Stimulated activated CD8-positive, alpha-beta memory T cell treated with anti-CD3 and anti-CD28 coated beads, Interleukin-2, amount 100 ng/mL, for 1 hour (primary cell): ENCODE measurements at places on chromosomes 7 and 10.

- DNase-seq = no peak
These were observed 435.3 kb downstream of the MDFIC start for GRCh38 chr7:115356999-115357702.

DNA sequence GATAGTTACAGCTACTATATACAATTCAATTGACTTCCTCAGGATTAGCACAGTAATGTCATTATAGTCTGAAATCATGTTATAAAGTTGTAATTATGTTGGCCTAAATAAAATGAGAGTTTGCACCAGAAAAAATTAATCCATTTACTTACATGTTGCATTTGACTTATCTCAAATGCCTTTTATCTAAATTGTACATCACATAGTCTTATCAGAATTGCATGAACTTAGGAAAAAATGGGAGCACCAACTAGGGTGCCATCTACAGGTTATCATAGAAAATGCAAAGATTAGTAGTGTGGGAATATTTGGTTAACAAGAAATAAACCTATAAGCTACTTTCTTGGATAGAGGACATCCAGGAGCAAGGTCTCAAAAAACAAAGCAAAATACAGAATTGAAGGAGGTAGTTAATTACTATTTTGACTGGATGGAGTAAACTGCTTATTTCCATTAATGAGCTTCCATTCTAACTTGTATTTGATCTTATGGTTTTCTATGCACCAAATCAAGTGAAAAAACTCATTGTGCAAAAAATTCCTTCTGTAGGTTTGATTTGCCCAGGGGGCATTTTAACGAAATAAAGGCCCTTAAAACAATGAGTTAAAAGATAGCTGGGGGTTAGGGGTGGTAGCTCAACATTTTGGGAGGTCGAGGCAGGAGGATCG lies 60.0 kb upstream of the ORC5 start:
- DNase-seq = no peak

- DNase-seq = no peak
These were observed 124.7 kb upstream of the UNC5B start for GRCh38 chr10:71087622-71088021.

DNA sequence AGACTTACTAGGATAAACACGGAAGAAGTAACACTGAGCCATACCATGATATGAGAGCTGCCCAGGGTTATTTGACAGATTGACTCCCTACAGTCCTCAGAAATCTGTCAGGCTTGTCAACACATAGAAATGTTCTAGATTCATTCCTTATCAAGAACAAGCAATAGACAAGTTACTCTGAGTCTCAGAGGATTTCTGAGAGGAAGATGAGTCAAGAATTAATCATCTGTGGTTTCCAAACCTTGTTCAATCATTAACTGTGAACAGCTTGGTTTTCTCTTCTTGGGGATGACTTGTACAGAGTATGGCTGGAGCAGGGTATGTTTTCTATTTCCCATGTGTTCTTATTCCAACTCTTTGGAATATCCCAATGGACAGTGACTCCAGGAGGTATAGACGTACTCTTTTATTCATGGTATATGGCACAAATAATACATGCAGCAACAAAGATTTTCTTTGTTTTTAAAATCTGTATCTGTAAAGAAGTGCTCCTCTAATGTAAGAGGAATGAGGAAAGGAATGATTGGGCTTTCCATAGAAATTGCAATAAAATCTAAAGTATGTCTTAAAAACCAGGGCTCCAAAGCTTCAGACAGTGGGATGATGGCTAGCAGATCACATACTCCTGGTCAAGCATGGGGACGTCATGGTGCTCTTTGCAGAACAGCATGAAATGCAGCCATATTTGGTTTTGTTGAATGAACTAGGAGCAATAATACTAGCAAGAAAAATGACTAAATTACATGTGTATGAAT lies 11.9 kb upstream of the SFR1 start:
- DNase-seq = no peak

DNA sequence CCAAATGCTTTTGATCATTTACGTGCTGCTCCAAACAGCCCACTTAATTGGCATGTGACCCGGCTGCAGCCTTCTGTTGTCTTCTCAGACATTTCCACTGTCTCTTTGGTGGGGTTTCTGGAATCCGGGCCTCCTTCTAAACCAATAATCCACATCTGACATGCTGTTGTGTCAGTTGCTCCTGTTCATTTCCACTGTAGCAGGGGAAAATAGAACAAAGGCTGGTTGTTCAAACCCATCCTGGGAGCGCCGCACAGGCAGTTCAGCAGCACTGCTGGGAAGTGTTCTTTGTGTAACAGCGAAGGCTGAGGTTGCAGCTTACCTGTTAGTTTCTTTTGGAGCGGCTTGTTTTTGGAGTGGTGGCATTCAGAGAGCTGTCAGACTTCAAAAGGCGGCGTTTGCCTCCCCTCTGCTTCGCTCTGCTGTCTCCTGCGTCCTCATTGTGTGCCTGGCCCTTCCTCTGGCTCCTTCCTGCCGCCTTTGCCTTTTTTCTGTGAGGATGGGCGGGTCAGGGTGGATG lies 149.4 kb downstream of the SNX10 start:
- no peak for DNase-seq

DNA sequence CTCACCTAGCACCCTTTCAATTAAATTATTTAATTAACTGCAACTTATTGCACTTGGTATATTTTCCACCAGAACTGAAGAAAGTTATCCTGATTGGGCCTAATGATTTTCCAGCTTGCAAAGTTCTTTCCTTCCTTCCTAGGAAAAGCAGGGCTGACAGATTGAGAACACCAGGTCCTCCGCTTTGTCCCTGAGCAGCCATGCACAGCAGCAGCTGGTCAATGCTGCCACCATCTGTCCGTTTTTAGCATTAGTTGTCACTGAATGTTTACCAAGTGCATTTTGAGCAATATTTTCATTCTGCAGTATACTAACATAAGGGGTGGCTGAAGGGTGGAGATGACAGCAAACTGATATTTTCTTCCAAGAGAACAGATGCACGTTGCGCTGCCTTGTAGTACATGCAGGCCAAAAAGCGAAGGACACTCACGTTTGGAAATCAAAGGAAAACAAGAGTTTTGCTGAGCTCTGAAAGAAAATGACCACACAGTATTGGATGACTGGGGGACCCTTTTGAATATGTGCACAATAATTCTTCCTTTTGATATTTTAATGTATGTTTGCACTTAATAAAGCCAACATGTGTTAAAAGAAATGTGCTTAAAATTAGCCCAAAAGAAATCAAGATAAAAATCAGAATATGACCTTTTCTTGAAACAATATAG lies 248.8 kb upstream of the PTN start:
- no peak for DNase-seq

GRCh38 chr10:118116715-118117449 lies 70.1 kb upstream of the RAB11FIP2 start:
- no peak for DNase-seq

DNA sequence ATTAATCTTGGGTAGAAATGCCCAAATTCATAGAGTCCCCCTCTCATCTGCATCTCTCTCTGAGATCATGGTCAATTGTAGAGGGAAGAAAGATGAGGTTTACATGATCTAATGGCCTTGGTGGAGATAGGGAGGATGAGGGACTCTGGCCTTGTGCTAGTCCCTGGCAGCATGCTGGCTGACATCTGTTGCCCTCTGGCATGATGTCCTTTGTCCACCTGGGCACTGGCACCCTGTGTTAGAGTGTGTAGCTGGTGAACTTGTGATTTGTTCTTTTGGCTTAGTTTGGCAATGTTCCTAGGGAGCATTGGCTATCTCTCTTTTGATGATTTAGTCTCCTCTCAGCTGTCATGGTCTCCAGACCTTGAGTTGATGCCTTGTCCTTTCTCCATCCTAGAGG lies 103.2 kb downstream of the DYNC1I1 start:
- DNase-seq = no peak

DNA sequence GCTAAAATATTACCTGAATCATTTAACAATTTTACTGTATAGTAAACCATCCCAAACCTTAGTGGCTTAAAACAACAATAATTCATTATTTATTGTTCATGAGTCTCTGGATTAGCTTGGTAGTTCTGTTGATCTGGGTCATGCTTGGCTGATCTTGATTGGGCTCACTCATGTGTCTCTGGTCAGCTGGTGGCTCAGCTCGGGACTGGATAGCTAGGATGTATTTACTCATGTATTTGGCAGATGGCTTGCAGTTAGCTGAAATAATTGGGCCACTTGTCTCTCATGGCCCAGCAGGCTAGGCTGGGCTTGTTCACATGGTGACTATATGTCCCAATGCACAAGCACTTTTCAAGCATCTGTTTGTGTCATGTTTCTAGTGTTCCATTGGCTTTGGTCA lies 262.8 kb downstream of the BBS9 start:
- no peak for DNase-seq

GRCh38 chr7:158033196-158033595 lies 554.4 kb downstream of the PTPRN2 start:
- DNase-seq = no peak

DNA sequence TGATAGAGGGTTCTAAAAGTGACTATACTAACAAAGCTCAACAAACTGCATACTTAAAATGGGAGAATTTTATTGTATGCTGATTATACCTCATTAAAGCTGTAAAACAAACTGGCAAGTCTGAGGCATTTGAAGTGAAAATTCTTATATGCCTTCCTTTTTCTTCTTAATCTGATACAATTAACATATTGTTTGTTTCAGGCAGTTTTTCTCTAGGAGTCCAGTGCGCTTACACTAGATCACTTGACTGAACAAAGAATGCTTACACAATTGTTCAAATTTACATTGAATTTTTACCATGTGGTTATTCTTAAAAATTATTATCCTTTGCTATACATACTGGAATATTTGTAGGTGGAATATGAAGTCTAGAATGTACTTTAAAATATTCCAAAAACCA lies 89.0 kb downstream of the GLCCI1 start:
- no peak for DNase-seq

- DNase-seq = no peak
These were observed 45.1 kb downstream of the RELN start for GRCh38 chr7:103944230-103944900.

- no peak for DNase-seq
These were observed 349.8 kb downstream of the SDK1 start for GRCh38 chr7:3650844-3651243.

- no peak for DNase-seq
These were observed 957.0 kb downstream of the LRMDA start for GRCh38 chr10:76388321-76389023.

- DNase-seq = no peak
These were observed 63.8 kb upstream of the EBF3 start for GRCh38 chr10:130027716-130028464.

- no peak for DNase-seq
These were observed 122.8 kb downstream of the SKIDA1 start for GRCh38 chr10:21402606-21403083.

DNA sequence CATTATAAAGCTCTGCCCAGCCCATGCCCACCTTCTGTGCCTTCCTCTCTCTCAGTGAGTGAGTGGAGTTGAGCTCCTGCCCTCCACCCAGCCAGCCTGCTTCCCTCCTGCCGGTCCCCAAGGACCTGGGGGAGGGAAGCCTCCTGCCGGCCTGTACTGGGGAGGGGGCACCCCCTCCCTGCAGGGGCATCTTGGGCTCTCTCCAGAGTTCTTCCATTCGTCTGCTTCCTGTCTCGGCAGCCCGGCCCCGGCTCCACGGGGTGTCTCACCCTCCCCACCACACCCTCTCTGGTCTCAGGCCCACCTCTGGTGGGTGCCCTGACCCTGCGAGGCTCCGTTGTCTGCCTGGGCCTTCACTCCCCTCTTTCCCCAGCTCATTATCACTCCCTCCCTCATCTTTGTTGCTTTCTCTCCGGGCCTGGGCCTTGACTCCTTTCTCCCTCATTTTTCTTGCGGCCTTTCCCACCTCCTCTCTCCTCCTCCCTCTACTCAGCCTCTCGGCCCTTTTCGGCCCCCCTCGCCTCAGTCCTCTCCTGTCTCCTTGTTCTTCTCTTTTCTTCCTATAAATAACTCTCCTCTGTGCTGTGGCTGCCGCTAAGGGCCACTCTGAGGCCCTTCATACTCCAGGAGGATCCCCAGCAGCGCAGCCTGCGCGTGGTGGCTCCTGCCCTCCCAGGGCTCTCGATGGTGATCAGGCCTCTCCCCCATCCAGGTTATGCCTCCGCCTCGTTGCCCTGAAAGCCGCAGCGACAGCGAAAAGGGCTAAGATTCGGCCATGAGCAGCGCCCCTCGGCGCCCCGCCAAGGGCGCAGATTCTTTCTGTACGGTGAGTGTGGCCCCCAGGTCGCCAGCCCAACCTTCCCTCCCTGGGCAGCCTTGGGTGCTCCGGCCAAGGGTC lies 2.1 kb downstream of the SLC4A2 start:
- no peak for DNase-seq

- no peak for DNase-seq
These were observed 24.9 kb downstream of the PAXIP1 start for GRCh38 chr7:154978017-154978416.

- no peak for DNase-seq
These were observed 147.7 kb downstream of the JAZF1 start for GRCh38 chr7:28032738-28033380.

GRCh38 chr7:96093435-96093834 lies 228.5 kb downstream of the SLC25A13 start:
- no peak for DNase-seq

DNA sequence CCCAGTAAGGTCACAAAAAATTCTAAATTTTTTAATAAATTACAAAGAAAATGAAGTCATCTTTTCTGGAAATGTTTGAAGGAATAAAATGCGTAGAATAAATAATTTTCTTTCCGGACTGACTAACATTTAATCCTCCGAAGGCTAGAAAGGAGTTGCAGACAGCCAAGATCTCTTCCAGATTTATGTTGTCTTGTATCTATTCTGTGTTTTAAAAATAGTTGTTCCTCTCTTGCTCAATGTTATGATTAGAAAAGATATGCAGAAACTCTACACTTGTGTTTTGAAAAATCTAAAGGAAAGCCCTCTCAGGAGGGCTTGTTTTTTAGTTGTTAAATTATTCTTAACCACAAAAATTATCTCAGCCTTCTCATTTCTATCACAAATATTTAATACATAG lies 70.7 kb downstream of the MACC1 start:
- no peak for DNase-seq

DNA sequence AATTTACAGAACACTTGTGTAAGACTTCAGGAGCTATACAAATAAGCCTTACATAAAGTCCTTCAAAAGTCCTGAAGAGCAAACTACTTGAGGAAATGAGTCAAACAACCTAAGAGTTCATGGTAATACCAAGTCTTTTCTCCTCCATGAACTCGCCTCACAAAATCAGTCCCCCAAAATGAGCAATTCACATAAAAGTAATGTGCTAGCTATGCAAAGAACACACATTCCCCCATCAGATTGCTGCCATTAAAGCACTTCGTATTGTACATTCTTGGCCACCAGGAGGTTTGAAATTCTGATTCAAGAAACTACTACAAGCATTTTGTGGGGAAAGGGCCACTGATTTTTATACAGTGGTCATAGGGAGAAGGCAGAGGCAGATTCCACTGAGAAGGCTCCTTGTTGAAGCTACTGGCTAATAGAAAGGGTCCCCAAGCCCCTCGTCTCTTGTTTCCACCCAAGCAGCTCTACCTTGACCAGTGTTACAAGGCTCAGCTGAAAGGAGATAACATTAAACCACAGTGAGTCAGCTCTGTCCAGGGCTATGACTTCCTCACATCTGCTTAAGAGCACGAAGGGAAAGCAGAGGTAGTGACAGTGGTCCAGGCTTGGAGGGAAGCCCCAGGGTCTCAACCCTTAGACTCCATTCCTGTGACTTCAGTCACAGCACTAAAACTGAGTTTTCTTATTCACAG lies 115.2 kb upstream of the CDK1 start:
- no peak for DNase-seq

- no peak for DNase-seq
These were observed 28.5 kb upstream of the TRIM24 start for GRCh38 chr7:138431517-138431916.
